ENCODE measurements at places on chromosomes 16 and 17.

DNA sequence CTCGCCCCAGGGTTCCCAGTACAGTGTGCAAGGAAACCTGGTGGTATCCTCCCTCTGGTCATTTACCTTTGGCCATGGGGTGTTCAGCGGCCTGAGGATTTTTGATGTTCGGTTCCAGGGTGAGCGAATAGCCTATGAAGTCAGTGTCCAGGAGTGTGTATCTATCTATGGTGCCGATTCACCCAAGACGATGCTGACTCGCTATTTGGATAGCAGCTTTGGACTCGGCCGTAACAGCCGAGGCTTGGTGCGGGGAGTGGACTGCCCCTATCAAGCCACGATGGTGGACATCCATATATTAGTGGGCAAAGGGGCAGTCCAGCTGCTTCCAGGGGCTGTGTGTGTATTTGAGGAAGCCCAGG, 1.2 kb downstream of the AOC2 start:
- DNase-seq = no peak

DNA sequence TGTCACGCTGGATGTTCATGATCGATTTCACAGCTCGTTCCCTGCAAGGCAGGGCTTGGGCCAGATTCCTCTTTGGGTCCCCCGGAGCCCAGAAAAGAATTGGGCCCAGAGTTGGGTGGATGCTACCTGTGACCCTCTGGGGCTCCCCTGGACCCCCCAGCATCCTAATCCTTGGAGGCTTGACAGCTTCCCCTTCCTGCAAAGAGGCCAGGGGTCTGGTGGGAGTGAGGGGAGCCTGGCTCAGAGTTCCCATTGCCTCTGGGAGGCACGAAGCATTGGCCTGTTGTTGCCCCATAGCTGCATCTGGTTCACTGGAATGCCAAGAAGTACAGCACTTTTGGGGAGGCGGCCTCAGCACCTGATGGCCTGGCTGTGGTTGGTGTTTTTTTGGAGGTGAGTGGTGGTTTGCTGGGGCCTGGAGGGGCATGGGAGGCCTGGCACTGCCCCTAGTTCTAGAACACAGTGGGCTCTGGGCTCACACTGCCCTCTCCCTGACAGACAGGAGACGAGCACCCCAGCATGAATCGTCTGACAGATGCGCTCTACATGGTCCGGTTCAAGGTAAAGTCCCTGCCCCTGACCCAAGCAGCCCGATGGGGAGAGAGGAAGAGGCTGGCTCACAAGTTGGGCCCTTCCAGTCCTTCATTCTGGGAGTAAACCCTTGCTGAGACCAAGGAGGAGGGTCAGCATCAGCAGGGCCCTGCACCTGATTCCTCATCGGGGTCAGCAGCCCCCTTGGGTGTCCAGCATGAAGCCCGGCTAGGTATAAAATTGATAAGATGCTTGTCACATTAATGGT, 7.2 kb downstream of the CA7 start:
- no peak for DNase-seq

- no peak for DNase-seq
These were observed 222.9 kb downstream of the PRKCA start for GRCh38 chr17:66525338-66525737.

GRCh38 chr17:14748036-14748710, 447.3 kb downstream of the HS3ST3B1 start:
- DNase-seq = no peak

GRCh38 chr17:7380855-7381683, at the start of gene TNK1:
Gene TNK1 (plus strand): TSS chr17:7381089. CDS start chr17:7382927, 1,838 bp downstream.
- no peak for DNase-seq

DNA sequence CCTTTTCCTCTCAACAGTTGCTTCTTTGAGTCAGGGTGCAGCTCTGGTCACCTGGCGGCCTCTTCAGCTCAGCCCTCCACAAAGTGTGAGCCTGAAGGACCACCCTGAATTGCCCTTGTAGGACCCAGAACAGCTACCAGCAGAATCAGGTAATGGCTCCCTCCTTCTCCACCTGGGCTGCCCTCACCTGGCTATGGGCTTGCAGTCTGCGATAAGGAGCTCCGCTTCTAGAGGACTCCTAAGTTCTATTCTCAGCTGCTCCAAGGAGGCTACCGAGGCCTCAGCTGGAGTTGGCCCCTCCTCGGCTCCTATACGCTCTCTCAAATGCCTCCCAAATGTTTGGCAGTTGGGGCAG, 13.4 kb downstream of the SMIM5 start:
- no peak for DNase-seq

- no peak for DNase-seq
These were observed 5.9 kb downstream of the ARSG start for GRCh38 chr17:68297195-68297594.

- no peak for DNase-seq
These were observed 72.1 kb downstream of the AMFR start for GRCh38 chr16:56353054-56353921.

- peak; percentile 26 for DNase-seq
These were observed 8.7 kb downstream of the DNAI2 start for GRCh38 chr17:74282587-74283370.

DNA sequence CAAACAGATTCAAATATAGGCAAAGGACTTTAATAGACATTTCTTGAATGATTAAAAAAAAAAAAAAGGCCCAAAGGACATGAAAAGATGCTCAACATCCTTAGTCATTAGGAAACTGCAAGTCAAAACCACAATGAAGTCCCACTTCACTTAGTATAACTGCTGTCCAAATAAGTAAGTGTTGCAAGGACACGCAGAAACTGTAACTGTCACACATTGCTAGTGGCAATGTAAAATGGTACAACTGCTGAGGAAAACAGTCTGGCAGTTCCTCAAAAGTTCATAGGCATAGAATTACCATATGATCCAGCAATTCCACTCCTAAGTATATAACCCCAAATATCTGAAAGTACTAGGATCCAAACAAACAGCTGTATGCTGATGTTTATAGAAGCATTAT, 112.7 kb downstream of the BRIP1 start:
- no peak for DNase-seq

GRCh38 chr16:4703906-4704305, 10.5 kb downstream of the NUDT16L1 start:
- no peak for DNase-seq

DNA sequence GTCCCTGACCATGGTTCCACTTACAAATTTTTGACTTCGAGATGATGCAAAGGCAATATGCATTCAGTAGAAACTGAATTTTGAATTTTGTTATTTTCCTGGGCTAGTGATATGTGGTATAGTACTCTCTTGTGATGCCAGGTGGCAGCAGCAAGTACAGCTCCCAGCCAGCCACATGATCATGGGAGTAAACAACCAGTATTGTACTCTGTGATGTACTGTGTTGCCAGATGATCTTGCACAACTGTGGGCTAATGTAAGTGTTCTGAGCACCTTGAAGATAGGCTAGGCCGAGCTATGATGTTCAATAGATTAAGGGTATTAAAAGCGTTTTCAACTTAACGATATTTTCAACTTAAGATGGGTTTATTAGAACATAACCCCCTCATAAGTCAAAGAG, 250.8 kb downstream of the STX8 start:
- no peak for DNase-seq

- no peak for DNase-seq
These were observed 26.1 kb upstream of the COG7 start for GRCh38 chr16:23479138-23479537.

DNA sequence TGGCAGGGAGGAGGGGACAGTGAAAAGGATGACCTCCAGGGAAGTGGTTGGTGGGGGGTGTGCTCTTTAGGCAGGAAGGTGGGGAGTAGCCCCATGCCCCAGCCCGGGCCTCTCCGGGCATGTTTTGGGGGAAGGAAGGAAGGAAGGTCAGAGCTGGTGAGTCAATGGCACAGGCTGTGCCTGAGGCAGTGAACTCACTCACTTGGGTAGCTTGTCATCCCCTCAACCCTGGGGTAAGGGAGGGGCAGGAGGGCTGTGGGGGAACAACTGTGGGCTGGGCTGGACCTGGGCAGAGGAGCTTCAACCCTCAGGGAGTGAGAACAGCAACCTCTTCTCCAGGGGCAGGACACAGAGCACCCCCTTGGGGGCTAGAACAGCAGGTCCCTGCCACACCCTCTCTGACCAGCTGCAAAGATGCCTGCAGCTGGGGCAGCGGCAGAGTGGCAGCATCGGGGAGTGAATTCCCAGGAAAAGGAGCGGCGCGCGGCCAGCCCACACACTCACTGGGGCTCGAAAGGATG, 6.3 kb downstream of the CSF3 start:
- DNase-seq = no peak

DNA sequence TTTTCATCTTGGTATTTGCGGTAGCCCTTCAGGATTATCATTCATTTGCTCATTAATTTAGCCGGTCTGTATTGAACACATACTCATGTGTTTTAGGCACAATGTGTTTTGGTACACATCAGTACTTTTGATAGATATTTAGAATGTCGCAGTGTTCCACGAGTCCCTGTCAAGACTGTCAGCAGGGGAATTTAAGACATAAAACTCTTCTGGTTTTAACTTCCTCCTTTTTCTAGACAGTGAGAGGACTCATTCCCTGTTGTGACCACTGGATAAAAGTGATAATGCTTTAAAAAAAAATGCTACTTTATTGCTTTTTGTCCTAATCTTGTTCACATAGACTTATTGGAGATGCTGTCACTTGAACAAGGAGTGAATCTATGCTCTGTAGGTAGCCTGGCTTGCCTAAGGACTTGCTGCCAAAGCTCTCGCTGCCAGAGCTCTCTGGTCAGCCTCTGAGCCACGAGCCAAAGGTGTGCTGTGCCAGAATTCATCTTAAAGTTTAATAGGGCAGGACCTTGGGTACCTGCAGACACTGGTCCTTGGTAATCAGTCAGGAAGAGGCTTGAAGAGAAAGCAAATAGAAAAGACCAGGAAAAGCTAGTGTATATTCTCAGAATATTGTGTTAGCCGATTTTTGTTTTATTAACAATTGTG, 5.4 kb downstream of the DCAF7 start:
- no peak for DNase-seq

GRCh38 chr16:49575346-49576172, 202.0 kb downstream of the C16orf78 start:
- DNase-seq = no peak

DNA sequence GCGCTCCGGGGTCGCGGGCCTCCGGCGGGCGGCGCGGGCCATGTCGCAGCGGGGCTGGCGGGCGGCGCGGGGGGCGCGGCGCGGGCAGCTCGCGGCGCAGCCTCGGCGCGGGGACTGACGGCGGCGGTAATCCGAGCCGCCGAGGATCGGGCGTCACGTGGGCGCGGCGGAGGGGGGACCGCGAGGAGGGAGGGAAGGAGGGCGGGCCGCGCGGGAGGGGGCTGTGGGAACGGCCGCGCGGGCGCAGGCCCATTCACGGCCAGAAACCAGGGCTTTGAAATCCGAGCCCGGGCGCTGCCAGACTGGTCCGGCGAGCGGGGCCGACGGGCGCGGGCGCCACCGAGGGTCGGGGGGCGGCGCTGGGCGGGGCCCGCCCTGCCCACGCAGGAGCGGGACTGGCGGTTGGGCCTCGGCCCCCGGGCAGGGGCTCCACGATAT, at the start of gene MTSS2:
Gene MTSS2 (minus strand): TSS at position 116 of the 438 bp plus-strand sequence. CDS start 262 bp downstream, outside the sequence.
- no peak for DNase-seq

DNA sequence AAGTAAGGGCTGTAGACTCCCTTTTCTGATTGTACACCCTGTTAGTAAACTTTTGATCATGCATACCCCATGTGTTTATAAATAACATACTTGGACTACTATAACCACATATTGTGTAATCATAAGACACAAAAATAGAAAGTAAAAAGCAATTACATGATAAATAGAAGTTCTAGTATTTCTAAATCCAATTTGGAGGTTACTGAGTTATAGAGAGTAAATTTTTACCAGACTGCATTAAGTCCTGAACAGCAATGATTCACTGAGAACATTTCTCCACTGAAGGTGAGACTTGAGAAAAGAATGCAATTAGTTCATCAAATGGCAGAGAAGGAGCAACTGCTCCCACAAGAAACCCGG, 7.7 kb upstream of the TBKBP1 start:
- DNase-seq = no peak

DNA sequence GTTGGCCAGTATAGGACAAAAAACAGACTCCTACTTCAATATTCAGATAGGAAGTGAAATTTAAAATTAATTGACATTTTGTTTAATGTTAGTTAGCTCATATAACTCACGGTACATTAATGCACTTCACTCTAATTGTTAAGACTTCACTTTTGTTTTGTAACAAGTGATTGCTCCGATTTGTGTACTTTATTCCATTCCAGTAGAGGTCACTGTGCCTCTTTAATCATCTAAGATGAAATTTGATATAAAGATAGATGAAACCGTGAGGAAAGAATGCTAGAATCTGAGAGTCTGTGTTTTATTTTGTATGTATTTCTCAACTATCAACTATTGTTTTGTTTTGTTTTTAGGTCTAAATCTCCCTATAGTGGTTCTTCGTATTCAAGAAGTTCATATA, 29.0 kb downstream of the RBBP6 start:
- no peak for DNase-seq

DNA sequence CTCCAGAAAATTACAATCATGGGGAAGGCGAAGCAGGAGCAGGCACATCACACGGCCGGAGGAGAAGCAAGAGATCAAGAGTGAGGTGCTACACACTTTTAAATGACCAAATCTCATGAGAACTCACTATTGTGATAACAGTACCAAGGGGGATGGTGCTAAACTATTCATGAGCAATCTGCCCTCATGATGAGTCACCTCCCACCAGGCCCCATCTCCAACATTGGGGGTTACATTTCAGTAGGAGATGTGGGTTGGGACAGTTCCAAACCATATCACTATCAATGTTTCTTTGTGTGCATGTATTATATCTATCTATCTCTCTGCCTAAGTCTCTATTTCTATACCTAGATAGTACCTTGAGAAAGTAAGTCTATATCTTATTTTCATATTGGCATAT, 724.8 kb downstream of the CDH11 start:
- no peak for DNase-seq

DNA sequence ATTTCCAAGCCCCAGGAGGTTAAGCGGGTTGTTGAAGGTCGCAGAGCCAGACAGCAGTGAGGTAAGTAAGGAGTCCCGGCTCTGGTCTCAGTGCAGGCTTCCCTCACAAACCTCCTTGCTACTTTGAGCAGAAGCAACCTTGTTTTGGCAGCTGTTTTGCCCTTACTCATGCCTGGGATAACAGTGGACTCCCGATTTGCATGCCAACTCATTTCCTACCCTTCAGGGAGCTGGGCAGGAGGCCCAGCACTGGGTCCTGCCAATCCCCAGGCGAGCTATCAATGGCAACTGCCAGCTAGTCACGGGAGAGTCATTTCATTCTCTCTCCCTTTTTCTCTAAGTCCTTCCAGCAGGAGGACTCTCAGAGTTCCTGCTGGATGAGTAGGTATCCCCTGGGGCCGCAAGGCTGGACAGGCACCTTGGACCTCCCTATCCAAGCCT, 72.0 kb upstream of the KSR1 start:
- DNase-seq = no peak

- DNase-seq = no peak
These were observed 17.4 kb downstream of the ZNF276 start for GRCh38 chr16:89738538-89739317.

GRCh38 chr17:55664287-55664686, 58.4 kb downstream of the TMEM100 start:
- no peak for DNase-seq

GRCh38 chr17:6912110-6913051, 80.9 kb upstream of the TEKT1 start:
- DNase-seq = no peak

GRCh38 chr17:44198721-44199552, 747 bp downstream of the ATXN7L3 start:
- DNase-seq = peak; percentile 35

- DNase-seq = no peak
These were observed 23.6 kb upstream of the PLLP start for GRCh38 chr16:57308041-57308440.

All from activated CD4-positive, alpha-beta T cell treated with anti-CD3 and anti-CD28 coated beads, Interleukin-2, amount 50 U/mL, for 4 hours (primary cell).